ENCODE measurements at places on chromosomes 2 and 18. TPM values are rescaled to one million over a fixed set of nuclear protein-coding genes. Genes with fewer than 3 reads are reported as not detected.

The CCL20 gene
- not detected for polyA plus RNA-seq

GRCh38 chr2:195488567-195488966, 168.5 kb upstream of the SLC39A10 start:
- DNase-seq, result no peak

The IL36B gene
- not detected for polyA plus RNA-seq

GRCh38 chr2:241925821-241926441, 56.4 kb downstream of the RTP5 start:
- DNase-seq, result no peak

GRCh38 chr18:10252952-10253705, 201.3 kb upstream of the APCDD1 start:
- DNase-seq, result no peak

The CCDC141 gene
- 19.1 TPM for polyA plus RNA-seq

The TXNDC9 gene
- polyA plus RNA-seq, result 15.8 TPM

GRCh38 chr2:144146076-144146475, 373.8 kb downstream of the ZEB2 start:
- DNase-seq, result no peak

The MAPK4 gene
- 8.5 TPM for polyA plus RNA-seq

The APOB gene
- polyA plus RNA-seq, result 0.72 TPM

The RESP18 gene
- not detected for polyA plus RNA-seq

The CYP27A1 gene
- polyA plus RNA-seq, result 5.4 TPM

- DNase-seq, result no peak
These were observed 669.7 kb upstream of the SALL3 start for GRCh38 chr18:78309924-78310323.

The FSHR gene
- polyA plus RNA-seq, result not detected

The UGT1A6 gene
- not detected for polyA plus RNA-seq

GRCh38 chr2:75751824-75752468, 41.2 kb upstream of the GCFC2 start:
- no peak for DNase-seq

The CPO gene
- 0.30 TPM for polyA plus RNA-seq

DNA sequence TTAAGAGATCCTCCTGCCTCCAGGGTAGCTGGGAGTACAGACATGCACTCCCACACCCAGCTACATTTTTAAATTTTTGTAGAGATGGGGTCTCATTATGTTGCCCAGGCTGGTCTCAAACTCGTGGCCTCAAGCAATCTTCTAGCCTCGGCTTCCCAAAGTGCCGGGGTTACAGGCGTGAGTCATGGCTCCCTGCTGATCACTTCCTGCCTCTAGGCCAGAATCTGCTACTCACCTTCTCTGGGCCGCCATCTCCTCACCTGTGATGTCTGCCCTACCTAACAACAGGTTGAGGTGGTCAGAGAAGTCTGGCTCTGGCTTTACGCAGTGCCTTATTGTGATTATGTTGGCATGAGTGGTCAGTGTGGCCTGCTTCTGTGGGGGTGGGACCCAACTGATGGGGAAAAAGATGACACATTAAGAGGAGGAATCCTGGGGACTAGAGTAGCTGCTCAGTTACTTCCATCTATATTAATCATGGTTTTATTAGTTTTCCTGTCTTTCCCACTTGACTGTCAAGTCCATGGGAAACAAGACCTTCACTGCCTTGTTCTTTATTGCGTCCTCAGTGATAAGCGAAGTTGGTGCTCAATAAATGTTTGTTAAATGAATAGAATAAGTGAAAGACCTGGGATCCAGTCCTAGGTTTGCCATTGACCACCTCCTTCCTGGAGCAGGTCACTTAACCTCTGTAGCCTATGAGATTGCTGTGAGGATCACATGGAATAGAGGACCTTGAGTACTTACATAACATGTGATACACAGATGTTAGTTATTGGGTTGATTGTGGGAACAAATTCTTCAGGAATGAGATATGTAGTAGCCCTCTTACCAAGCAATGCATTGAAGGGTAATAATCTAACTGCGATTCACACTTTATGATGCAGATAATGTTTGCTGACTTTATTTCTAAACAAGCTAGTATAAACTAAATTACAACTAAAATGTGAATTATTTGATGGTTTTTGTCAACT, 15.7 kb downstream of the KCTD1 start:
- no peak for DNase-seq

- no peak for DNase-seq
These were observed 95.6 kb upstream of the SLC14A2 start for GRCh38 chr18:45519411-45520280.

DNA sequence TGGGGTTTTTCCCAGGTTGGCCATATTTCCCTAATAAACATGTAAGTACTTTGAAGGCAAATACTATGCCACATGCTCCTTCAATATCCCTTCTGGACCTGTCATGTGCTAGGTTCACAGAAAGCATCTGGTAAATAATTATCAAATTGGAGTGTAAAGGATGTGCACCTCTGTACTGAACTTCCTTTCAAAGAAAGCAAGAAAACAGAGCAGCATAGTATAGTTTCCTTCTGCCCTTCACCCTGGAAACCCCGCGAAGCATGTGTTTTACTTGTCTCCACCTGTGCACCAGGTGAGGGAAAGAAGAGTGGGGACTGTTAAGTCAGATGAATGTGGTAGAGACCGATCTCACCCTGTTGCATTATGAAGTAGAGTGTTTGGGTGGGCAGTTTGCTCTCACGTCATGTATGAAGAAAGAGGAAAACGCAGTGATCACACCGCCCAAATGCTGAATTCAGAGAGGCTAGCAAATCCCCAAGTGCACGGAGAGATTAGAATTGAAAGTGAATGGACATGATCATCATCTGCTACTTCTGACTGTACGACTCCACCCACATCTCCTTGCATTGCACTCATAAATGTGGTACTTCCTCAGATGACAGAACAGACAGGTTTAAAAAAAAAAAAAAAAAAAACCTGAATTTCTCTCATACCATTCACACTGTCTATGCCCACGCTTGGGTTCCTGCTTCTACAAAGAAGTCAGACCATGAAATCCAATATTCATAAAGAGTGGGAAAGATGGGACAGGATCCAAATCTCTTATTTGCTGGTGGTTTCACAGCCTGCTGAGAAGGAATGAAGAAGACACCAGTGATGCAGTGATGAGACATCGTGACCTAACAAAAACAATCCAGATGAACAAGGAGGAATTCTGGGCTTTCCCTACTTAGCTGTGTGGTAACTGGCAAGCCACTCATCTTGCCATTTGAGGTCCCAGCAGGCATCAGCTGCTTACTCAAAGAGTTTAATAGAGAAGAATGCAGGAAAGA, 448.6 kb downstream of the BCL11A start:
- DNase-seq, result no peak

GRCh38 chr18:59686260-59686659, 11.0 kb downstream of the CCBE1 start:
- DNase-seq, result no peak

DNA sequence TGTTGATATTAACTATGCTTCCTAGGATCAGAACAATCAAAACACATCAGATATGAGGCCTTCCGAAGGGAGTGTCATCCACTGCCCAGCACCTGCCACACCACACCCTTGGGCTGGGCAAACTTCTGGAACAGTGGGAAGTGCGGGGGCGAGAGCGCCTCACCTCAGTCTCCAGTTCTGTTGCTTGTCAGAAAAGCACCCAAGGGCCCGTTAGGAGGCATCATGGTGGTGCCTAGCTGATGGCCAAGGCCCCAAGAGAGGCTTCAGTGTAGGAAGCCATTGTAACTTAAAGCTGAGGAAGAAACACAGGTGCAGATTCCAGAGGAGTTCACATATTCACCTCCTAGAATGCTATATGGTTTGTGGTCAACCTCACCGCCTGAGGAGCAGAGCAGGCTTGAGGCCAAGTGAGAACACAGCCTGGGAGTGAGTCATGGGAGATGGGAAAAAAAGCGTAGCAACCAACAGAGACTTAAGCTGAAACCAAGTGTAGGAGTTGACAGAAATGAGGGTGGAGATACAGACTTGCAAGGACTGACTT, 85.1 kb upstream of the ATL2 start:
- DNase-seq, result no peak

DNA sequence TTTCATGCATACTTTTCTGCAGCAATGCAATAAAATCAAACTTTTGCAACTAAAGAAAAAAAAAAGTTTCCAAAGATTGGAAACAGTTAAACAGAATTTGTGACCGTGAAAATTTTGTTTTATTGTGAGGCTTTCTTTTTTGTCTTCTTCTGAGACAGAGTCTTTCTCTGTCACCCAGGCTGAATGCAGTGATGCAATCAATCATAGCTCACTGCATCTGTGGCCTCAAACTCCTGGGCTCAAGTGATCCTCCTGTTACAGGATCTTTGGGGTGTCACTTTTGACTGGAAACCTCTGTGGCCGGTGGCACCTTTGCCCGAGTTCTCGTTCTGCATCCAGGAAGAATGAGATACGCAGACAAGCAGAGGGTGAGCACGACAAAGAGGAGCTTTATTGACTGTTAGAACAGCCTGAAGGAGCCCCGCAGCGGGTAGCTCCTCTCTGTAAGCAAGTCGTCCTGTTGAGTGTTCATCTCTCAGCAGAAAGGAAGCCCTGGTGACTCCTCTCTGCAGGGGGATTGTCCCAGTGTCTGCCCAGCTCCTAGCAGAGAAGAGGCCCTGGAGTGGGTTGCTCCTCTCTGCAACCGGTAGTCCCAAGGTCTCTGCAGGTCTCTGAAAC, 16.9 kb upstream of the ILKAP start:
- no peak for DNase-seq

The SPR gene
- 24.3 TPM for polyA plus RNA-seq

DNA sequence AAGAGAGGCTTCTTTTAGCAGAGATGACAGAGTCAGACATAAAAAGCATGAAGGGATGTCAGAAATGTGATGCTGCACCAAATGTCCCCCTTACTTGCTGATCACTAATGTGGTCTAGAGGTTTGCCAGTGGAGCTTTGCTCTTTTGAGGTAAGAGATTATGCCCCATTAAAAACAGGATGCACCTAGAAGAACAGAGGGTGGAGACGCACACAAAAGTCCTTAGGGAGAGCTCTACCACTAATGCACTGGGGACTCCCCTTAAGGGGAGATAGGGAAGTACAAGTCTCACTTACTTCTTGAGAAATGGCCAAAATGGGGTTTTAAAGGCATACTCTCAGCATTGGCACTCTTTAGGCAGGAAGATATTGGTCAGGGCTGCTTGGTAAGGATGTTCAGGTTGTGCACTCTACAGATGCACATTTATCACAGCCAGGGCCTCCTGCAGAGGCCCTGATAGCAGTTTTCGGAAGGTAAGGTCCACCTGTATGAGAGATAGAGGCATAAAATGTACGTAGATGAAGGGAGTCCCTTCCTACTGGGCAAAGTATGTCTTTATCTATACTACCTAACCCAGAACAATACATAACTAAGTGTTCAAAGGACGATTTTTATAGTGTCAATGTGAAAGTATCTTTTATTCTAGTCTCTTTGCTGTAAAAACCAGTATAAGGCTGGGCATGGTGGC, 17.0 kb upstream of the SCYGR1 start:
- no peak for DNase-seq

- DNase-seq, result no peak
These were observed 320.1 kb downstream of the LRRTM1 start for GRCh38 chr2:79984476-79984875.

The KIAA2012 gene
- polyA plus RNA-seq, result not detected

DNA sequence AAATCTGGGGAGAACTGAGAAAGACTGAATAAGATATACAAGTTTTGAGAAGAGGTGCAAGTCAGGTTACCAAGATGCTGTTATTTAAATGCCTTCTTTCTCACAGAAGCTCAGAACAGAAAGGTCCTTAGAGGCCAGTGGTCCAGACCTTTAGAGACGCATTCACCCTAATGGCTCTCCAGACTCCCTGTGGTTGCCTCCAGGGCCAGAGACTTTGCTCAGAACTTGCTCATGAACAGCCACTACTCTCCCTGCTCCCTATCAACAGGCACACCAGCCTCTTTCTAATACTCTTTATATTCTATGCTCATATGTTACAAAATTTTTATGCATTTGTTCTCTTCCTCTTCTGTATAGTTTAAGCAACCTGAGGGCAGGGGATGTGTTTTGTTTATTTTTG, 349.0 kb upstream of the TNP1 start:
- DNase-seq, result no peak

The PSME4 gene
- 30.8 TPM for polyA plus RNA-seq

DNA sequence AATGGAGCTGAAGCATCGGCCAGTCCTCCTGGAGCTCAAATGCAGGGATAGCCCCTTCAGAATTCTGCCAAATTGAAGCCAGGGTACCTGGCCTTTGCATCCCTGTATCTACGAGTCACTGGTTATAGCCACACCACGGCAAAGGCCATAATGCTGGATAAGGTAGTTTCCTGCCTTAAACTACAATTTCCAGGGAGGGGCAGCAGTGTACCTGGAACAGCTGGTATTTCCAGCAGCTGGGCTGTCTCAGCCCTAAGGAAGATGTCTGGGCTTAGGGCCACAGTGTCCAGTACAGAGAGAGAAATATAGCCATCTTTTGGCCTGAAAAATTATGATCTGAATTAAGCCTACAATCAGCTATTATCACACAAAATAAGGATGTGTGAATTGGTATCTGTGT, 180.3 kb downstream of the GCA start:
- DNase-seq, result no peak
